GM20000 (cell line): ENCODE measurements at places on chromosomes 4 and X.

DNA sequence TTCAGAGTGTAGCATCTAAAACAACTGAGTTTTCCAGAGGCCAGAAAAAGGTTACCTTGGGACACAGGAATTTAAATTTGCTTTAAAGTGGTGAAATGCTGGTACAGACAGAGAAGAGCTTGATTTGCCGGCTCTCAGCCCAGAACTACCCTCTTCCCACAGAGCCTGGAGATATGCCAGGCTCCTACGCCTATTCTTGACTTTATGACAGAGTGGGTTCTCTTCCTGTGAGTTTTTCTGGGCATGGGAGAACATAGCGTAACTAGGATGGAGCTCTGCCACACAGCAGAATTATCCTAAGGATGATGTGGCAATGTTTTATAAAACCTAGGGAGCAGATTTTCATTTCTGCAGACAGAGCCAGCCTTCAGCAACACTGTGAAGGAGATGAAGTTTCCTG lies 241.8 kb downstream of the GRIA3 start:
- no peak for DNase-seq

DNA sequence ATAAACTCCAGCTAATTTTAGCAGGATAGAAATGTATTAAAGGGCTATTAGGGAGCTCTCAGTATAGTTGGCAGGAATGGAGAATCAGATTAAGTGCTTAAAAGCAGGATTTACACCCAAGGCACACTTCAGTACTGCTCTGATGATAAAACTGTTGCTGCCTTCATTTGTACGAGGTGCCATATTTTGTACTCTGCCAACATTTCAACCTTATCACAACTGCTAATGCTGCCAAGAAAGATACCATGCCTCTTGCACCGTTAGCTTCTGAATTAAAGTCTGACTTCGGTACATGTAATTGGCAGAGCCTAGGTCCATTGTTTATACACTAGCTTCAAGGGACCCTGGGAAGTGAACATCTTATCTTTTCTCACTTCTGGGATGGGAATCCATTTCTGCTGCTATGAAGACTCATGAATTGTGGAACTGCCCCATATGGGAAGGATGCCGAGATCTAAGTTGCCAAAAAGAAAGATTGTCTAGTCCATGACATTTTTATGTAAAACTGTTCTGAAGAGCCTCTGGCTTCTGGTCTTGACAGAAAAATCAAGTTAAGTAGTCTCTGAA lies 624.0 kb upstream of the IGFBP7 start:
- DNase-seq: no peak

- DNase-seq: peak; percentile 4
Measured at GRCh38 chrX:119477812-119478232, 9.6 kb downstream of the SLC25A5 start.

GRCh38 chr4:172411149-172411548 lies 597.9 kb downstream of the GALNTL6 start:
- DNase-seq: no peak

DNA sequence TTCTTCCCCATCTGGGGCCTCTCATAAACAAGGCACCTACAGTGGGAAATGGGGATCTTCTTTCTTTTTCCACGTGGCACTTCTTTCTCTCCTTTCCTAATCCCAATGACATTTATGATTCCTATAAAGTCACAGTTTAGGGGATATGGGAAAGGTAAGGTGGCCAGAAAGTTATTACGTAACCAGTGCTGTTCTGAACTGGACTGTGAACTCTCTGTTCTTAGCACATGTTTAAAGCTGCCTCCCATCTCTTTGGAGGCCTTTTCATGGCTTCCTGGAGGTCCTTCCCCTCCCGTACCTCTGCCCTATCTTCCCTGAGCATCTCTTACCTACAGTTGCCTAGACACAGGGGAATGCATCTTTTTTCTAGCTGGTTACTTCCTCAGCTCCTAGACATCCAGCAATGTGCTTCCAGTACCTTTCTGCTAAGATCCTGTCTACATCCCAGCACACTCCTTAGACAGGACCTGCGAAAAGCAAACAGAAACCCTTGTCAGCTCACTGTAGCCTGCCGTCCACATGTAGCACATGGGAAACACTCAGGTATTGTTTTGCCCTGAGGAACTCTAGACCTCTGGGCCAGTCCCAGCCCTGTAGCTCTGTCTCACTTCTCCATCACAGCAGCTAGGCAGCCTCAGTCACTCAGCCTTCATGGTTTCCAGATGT lies 195.4 kb downstream of the NWD2 start:
- DNase-seq: no peak

DNA sequence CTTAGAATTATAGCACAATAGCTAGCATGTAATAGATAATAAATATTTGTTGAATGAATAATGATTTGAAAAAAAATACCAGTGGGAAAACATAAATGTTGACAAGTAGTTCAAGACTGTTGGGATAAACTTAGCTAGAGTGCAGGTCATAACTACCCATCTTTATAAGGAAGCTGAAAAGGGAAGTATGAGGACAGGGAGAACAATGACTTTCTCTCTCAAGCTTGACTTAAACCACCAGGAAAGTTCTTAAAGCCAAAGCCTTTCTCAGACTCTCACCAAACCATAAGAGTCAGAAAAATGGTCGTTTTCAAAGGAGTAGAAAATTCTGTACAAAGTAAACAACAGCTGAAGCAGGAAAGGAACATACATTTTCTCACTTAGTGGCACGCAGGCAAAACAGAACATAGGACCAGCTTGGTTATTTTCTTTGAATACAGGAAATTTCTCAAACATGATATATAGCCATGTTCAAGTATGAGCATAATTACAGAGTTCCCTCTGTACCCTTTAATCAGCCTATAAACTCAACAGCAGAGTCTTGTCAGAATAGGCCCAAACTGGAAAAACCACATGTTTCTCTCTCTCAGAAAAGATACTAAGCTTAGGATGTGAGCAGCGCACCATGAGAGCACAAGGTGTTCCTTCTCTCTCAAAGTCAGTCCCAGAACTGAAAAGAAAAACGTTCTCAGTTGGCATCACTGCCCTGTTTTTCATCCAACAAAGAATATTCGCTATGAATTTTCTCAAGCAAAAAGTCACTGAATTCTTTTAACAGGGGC lies 28.7 kb downstream of the MAPK10 start:
- DNase-seq: no peak

DNA sequence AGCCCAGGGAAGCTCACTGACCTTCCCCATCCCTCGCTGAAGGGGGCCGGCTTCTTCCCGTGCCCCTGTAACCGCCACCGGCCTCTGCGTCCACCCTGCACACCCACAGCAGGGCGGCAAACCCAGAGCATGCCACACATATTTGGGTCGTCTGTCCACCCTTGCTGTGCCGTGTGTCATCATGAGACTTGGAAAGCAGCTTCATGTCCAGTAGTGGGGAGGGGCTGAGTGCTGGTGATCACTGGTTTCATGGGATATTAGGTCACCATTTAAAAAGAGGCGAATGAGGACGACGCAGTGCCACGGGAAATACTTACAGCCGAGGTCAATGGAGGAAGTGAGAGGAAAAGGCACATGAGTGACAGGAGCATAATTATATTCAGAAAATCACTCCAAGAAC lies 74.8 kb downstream of the HTRA3 start:
- no peak for DNase-seq

DNA sequence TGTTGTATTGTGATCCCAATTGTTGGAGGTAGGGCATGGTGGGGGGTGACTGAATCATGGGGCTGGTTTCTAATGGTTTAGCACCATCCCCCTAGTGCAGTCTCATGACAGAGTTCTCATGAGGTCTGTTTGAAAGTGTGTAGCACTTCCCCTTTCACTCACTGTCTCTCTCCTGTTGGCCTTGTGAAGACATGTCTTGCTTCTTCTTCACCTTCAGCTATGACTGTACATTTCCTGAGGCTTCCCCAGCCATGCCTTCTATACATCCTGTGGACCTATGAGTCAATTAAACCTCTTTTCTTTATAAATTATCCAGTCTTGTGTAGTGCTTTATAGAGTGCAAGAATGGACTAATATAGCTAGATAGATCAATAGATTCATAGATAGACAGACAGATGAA lies 230.0 kb downstream of the MAGEE1 start:
- no peak for DNase-seq

DNA sequence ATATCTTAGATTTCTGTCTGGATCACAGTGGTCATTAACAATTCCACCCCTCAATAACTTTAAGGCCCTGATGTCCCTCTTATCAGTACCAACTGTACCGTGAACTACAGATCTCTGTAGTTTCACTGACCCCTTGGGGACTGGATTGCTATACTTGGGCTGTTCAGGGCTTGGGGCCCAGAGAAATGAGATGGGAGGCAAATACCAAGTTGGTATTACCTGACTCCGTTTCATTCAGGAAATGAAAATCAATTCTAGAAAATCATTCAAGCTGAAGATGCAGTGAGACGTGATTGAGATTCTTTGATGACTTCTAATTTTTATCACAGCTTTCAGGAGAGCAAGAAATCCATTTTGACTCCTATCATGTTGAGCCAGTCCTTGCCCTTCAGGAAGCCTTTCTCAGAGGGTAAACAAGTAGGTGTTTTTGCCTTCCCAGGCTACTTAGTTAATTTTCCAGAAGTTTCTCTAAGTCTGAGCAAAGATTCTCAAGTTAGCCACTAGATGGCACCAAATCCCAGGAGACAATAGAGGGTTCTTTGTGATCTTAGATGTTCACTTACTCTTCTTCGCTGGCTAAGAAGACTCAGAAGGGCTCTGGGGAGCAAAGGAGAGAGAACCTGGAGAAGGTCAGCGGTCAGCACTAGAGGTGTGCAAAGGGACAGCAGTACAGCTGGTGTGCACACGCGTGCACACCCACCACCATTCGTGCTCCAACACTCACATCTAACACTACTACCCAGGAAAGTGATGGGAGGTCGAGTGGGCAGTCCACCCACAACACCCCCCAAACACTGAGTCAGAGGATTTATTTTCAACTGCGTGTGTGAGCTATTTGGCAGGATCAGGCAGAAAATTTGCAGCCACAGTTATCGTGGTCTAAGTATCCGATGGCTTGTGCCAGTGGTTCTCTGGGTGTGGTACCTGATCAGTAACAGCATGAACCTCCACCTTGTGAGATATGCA lies 7.4 kb downstream of the HNRNPH2 start:
- DNase-seq: peak; percentile 36

DNA sequence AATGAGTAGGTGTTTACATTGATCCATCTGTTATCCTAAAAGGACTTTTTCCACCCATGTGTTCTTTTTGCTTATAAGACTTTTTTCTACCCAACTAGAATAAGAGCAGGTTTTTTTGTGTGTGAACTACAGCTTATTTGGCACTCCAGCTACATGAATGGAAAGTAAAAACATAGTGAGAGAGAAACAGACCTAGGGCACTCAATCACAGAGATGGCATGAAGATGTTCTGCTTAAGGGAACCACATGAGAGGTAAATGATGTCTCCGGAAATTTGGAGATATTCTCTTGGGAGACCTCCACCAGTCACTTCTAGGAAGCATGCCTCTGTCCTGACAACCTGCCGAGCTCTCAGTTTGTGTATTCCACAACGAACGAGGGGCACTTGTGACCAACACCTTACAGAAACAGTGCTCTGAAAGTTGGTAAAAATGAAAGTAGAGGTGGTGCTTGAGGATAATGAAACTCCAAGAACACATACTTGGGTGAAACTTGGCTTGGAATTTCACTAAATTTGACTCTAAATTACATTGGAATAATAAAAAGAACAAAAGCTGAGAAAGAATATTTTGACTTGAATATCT lies 788.4 kb upstream of the GALNTL6 start:
- DNase-seq: no peak

DNA sequence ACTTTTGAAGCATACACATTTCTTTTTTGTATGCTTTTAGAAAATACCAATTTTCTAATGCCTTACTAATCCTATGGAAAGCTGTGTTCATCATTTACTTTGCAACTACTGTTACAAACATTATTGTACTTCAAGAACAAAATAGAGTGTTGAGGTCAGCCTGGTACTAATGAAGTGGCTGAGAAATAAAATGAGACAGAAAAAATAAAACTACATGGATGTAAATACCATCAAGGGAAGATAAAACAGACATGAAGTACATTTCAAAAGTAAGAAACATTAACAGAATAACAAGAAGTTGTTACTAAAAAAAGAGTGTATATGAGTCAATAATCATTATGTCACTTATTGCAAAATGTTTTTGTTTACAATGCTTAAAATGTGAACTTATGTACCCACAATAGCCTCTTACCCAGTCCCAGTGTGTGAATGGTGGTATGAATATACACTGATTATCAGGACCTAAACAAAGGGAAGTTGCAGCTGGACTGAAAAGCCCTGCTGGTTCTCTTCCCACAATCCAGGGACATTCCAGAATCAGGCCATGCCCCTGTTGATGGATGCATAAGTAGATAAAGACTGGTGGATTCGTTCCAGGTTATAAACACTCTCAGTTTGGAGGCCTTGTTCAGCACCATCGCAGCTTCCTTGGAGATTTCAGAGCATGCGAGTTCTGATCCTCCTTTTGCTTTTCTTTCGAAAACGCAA lies 2.4 kb upstream of the CSN3 start:
- no peak for DNase-seq

DNA sequence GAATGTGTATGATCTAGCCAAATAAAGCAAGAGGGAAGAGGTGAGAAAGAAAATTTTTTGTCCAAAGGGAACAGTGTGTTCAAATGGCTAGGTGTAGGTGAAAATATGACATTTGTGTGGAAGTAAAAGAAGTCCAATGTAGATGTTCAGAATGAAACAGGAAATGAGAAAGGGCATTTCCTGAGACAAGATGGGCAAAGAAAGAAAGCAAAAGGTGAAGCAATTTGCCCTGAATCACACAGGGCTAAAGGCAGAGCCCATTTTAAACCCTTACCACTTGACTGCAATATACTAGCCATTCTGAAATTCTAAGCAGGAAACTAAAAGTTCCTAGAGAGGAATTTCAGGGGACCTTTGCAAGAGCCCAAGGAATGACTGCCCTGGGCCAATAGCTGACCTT lies 36.0 kb downstream of the CLOCK start:
- DNase-seq: no peak

DNA sequence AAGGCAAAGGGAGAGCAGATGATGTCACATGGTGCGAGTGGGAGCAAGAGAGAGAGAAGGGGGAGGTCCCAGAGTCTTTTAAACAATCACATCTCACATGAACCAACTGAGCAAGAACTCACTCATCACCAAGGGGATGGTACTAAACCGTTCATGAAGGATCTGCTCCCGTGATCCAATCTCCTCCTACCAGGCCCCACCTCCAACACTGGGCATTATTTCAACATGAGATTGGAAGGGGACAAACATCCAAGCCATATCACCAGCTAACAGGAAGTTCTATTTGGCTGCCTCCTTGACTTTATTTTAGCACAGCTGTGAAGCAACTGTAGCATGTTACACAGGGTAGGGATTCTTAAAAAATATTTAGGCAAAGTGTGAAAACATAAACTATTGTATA lies 102.5 kb downstream of the DDIT4L start:
- no peak for DNase-seq

- DNase-seq: peak; percentile 31
Measured at GRCh38 chr4:99998062-99998867, 48.2 kb upstream of the H2AZ1 start.
